ENCODE measurements at places on chromosomes 2 and 18.

GRCh38 chr2:223117533-223117932 is 65.5 kb downstream of the KCNE4 start:
- DNase-seq, result no peak

- DNase-seq, result peak; percentile 41
These were observed 883 bp downstream of the SMCHD1 start for GRCh38 chr18:2656237-2656980.

DNA sequence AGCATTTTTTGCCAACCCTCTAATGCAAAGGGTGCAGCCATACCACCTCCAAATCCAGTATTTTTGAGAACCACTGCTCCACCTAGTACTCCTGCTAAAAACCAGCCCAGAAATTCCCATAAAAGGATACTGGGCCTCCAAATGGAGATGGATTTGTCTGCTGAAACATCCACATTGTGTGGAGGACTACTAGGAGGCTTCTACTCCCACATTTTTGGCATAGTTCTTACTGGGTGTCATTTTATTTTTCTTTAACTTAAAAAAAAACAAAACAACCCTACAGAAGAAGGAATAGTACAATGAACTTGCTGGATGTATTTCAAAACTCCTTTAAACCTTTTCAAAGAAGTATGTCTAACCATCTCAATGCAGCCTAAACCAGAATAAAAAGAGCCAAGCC is 219.2 kb downstream of the SRBD1 start:
- DNase-seq, result peak; percentile 51

GRCh38 chr2:455015-455705 is 167.3 kb upstream of the ALKAL2 start:
- no peak for DNase-seq

DNA sequence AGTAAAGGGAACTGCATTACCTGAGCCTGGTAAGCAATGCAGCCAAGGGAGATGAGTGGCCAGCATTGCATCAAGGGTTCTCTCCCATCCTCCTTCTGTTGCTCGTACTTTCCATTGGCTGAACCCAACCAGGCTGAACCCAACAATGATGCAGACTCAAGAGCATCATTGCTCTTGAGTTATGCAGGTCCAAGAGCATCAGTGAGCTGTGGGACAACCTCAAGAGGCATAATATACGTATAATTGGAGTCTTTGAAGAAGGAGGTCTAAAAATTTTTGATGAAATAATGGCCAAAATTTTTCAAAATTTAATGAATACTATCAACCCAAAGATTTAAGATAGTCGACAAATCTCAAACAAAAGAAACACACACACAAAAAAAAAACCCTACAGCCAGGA is 213.0 kb downstream of the RNF152 start:
- peak; percentile 3 for DNase-seq

- DNase-seq, result peak; percentile 88
These were observed 32.1 kb upstream of the SIGLEC15 start for GRCh38 chr18:45793264-45793965.

GRCh38 chr18:21164548-21165095 is 53.0 kb upstream of the ROCK1 start:
- peak; percentile 25 for DNase-seq

GRCh38 chr18:78822171-78822948 is 157.3 kb upstream of the SALL3 start:
- no peak for DNase-seq

GRCh38 chr2:170744248-170745002 is 25.8 kb upstream of the ERICH2 start:
- peak; percentile 89 for DNase-seq

GRCh38 chr2:25926984-25927756 is 48.9 kb upstream of the ASXL2 start:
- no peak for DNase-seq

DNA sequence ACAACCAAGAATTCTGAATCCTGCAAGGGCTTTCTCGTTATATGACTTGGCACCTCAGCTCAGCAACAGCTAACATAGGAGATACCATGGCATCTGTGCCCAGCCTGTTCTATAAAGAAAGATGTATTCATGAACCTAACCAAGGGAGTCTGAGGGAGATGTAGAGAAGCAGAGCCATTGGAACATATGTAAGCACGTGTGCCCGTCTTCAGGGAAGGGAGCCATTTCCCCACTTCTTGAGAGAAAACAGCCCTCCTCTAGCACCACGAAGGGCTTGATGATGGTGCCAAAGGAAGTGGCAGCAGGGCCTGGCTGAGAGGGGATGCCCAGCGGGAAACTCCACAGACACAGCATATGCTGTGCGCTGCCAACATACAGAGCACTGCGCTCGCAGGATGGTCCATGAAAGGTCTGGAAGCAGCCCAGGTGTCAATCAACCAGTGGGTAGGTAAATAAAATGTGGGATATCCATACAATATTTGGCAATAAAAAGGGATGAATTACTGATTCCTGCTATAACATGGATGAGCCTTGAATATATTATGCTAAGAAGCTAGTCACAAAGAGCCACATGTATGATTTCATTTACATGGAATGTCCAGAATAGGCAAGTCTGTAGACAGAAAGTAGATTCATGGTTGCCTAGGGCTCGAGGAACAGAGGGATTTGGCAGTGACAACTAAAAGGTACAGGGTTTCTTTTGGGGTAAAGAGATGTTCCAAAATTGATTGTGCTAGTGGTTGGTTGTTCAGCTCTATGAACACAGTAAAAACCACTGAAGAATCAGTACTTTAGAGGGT is 16.1 kb downstream of the TMEM247 start:
- DNase-seq, result no peak

GRCh38 chr2:236168110-236169080 is at the start of gene GBX2:
Gene GBX2, minus strand, starts transcription at chr2:236168386. Its CDS starts 415 bp downstream, at chr2:236167971.
- peak; percentile 19 for DNase-seq

DNA sequence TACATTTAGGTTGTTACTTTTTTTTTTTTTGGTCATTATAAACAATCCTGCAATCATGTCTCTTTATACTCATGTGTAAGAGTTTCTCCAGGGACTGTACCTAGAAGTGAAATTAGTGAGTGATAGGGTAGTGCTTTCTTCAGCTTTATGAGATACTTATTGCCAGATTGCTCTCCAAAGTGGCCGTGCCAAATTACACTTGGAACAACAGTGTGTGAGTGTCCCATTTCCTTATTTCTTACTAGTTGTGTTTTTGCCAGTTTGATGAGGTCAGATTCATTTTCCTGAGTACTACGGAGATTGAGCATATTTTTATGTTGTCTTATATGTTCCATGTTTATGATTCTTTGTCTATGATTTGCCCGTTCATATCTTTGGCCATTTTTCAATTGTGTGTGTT is 39.2 kb downstream of the GALNT1 start:
- no peak for DNase-seq

- no peak for DNase-seq
These were observed 148.3 kb downstream of the KLHL29 start for GRCh38 chr2:23533338-23533695.

DNA sequence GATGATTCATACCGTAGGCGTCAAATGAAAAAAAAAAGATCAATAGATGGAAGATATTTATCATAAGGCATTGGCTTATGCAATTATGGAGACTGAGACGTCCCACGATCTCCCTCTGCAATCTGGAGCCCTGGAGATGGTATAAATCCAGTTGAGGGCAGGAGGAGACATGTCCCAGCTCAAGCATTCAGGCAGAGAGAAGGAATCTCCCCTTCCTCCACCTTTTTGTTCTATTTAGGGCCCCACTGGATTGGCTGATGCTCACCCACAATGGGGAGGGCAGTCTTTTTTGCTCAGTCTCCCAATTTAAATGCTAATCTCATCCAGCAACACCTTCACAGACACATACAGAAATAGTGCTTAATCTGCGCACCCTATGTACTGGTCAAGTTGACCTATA is 18.0 kb upstream of the OLA1 start:
- DNase-seq, result no peak

DNA sequence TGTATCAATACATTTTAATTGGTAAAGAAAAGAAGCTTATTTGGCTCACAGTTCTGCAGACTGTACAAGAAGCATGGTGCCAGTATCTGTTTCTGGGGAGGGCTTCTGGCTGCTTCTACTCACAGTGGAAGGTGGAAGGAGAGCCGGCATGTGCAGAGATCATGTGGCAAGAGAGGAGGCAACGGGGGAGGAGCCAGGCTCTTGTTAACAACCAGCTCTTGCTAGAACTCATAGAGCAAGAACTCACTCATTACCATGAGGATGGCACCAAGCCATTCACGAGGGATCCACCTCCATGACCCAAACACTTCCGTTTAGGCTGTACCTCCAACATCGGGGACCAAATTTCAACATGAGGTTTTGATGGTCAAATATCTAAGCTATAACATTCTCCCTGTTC is 7.5 kb downstream of the PARD6G start:
- no peak for DNase-seq

GRCh38 chr2:96772903-96773671 is 12.4 kb downstream of the CNNM4 start:
- no peak for DNase-seq

GRCh38 chr2:55875434-55876135 is 48.0 kb downstream of the EFEMP1 start:
- DNase-seq, result peak; percentile 78

- DNase-seq, result peak; percentile 53
These were observed 14.3 kb upstream of the STAM2 start for GRCh38 chr2:152189622-152190495.

Measured in amniotic epithelial cell (primary cell).